Activated naive CD8-positive, alpha-beta T cell treated with anti-CD3 and anti-CD28 coated beads for 36 hours (primary cell): ENCODE measurements at places on chromosomes 12 and 14.

- DNase-seq, result no peak
These were observed 100.6 kb upstream of the GRIP1 start for GRCh38 chr12:66779466-66779865.

DNA sequence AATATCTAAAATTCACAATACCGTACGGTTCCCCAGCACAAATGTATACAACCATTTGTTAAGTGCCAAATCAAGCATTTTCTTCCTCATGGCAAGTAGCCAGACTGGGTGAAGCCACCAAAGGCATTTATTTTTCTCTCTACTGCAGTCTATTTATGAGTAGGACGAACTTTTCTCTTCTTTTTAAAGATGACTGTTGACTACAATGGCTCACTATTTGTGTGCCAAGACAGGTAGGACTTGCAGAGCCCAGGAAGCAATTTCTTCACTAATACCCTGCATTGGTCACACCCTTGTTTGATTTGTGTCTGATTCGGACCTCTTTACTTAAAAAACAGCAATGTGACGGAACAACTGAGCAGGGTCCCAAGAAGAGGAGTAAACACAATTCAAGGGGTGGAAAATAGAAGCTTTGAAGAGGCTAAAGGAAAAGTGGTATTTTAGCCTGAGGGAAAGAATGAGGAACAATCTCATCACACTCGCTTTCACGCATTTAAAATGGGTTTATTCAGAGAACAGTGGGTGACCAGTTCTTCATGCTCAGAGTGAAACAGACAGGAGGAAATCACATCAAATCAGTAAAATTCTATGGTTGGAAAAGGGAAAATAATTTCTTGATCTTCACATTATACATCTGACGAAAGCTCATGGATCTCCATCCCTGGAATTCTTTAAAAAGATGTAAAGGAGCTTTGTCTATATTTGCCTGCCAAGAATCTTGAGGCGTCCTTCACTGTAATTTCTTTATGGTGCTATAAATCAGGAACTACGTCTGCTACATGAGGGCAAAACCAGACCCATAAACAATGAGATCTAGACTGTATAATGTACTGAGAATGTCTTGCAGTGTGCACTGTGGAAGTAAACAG, 183.8 kb downstream of the PPM1H start:
- no peak for DNase-seq

- no peak for DNase-seq
These were observed 15.7 kb downstream of the PTGER2 start for GRCh38 chr14:52329678-52330369.

DNA sequence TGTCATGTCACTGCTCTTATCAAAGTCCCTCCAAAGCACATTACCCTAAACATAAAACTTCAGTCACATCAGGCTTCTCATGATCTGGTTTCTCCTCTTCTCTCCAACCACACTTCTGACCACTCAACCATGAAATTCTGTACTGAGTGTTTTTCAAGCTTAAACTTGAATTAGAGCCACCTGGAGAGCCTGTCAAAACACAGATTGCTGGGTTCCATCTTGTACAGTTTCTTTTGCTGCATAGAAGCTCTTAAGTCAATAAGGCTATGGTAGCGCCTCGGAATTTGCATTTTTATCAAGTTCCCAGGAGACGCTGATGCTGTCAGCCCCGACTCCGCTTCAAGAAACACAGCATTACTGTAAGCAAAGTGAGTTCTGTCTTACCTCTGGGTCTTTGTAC, 16.4 kb upstream of the SRRM4 start:
- DNase-seq, result no peak

GRCh38 chr14:23483236-23483854, 13.8 kb downstream of the NGDN start:
- DNase-seq, result peak; percentile 14

DNA sequence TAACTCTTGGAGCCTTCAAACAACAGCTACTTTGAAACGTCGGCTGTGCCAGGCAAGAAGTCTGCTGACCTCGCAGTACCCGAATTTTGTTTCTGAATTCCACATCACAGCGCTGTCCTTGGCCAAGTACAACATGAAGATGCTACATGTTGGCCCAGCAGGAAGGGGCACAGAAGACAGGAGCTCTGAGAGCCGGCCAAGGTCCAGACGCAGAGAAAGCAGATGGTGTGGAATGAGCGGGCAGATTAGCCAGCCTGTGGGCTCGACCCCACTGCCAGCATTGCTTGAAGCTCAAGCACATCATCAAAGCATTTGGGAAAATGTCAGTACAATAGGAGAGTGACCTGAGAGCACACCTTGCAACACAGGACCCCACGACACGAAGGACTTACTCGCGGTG, 64.5 kb downstream of the FZD10 start:
- no peak for DNase-seq

GRCh38 chr14:73452341-73453186, 5.8 kb downstream of the NUMB start:
- DNase-seq, result no peak

- no peak for DNase-seq
These were observed 332 bp upstream of the TBC1D30 start for GRCh38 chr12:64824130-64824499.

DNA sequence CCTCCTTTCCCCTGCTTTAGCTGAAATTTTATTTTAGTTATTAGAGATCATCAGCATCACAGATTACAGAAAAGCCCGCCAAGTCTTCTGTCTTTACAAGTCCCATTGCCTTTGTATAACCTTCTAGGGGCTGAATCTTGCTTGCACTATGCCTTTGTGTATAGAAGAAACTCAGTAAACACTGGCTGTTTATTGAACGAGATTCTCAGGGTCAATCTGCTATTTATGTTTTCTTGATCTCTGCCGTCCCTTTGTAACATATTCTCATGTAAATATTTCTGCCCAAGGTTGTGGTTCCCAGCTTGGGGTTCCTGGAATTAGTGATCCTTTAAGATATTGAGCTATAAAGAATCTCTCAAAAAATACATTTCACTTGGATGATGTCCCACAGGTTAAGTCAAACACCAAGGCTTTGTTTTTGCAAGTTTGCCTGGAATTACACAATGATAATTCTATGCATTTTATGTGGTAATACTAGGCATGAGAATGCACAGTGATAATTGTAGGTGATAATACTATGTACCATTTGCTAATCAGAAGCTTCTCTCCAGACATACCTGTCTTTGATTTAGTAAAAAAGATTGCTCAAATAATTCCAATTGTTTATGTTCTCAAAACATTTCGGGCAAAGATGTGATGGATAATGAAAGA, 40.6 kb upstream of the FGF6 start:
- no peak for DNase-seq

DNA sequence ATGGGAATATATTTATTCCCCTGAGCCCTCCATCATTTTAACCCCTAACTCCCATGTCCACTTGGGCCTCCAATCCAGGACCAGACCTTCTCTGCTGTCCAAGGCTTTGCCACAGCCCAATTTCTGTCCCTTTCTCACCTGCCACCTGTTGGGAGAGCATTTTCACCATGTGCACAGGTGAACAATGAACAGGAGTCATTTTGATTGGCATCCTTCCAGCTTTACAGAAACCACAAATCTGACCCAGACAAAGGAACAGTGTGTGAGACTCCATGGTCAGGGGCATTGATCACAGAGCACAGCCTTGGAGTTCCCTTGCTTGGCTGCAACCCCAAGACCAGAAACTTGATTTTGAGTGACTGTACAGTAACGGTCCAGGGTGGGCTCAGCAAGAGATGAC, 91.9 kb downstream of the CRACR2A start:
- DNase-seq, result no peak

- DNase-seq, result no peak
These were observed 20.6 kb upstream of the RGS6 start for GRCh38 chr14:71911669-71912068.

- DNase-seq, result no peak
These were observed 107.9 kb upstream of the GZMB start for GRCh38 chr14:24741871-24742270.

DNA sequence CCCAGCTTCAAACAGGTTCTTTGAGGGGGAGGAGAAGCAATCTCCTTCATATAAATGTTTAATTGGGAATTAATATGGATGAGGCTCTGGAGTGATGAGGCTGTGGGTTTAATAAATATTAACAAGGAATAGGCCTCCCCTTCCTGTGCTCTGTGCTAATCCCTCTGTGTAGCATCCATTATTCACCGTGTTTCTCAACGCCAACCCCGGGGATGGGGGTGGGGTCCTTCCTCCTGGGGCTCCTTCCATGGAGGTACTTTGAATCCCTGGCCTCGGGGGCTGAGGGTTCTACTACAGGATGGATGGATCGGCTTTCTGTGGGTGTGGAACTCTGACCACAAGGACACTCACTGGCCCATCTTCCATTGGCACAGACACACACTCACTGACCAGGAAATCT, 34.9 kb upstream of the TMEM179 start:
- DNase-seq, result no peak

GRCh38 chr12:27635349-27635972, 60.8 kb upstream of the REP15 start:
- no peak for DNase-seq

GRCh38 chr12:58765076-58765475, 155.2 kb downstream of the LRIG3 start:
- DNase-seq, result no peak
